ENCODE measurements at places on chromosomes 2 and 18.

- no peak for DNase-seq
These were observed 35.9 kb downstream of the MYO1B start for GRCh38 chr2:191280834-191281756.

GRCh38 chr18:3970929-3971328, 484.2 kb downstream of the DLGAP1 start:
- DNase-seq = no peak

GRCh38 chr2:161796192-161796591, 172.0 kb downstream of the SLC4A10 start:
- DNase-seq = no peak

- DNase-seq = no peak
These were observed 288.9 kb downstream of the SLC4A3 start for GRCh38 chr2:219916281-219916680.

GRCh38 chr2:85766229-85766628, 12.4 kb downstream of the ATOH8 start:
- no peak for DNase-seq

DNA sequence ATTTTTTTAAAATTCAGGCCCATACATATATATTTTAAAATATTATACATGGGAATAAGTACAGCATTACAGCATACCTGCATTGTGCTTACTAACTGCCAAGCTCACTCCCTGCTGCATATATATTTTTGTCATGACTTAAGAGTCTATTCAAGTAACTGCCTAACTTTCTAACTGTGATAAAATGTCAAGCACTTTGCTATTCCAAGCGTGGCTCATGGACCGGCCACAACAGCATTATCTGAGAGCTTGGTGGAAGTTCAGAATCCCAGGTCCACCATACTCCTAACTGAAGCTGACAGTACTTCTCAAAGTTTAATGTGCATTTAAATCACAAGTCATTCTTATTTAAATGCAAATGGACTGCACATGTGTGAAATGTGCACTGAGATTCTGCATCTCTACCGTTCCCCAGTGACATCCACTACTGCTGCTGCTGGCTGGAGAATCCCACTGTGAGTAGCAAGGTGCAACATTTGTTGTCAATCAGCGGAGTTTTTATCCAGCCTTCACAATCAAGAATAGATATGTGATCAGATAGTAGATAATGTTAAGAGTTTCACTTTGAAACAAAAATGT, 79.1 kb downstream of the DYM start:
- no peak for DNase-seq

DNA sequence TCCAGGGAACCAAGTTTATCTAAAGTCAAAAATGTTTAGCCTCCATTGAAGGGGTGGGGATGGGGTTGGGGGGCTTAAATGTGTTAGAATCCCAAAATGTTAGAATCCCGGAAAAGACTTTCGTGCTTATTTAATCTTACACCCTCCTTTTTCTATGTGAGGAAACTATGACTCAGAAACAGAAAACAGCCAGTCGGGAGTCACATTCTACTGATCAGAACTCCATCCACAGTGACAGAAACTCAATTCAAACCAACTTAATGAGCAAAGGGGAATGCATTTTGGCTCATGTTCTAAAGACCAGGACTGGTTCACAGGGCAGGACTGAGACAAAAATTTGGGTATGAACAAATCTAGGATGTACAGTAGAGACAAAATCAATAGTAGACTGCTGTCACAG, 31.9 kb upstream of the AFTPH start:
- no peak for DNase-seq

DNA sequence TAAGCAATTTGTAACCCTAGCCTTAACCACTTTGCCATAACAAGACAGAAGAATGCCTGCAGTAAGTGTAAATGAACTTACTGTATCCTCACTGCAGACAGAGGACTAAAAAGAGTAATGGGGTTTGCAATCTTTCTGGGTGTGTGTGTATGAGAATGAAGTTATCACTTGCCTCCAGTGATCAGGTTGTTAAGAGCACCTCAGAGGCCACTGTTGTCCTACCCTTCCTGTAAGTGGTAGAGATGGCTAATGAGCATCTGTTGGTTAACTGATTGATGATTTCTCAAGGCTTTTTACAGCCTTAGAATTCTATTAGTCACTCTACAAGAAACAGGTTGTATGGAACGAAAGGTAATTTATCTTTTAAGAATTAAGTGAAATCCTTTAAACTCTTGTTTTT, 27.6 kb upstream of the GTF2A1L start:
- no peak for DNase-seq

- no peak for DNase-seq
These were observed 142.2 kb downstream of the SATB2 start for GRCh38 chr2:199315299-199316179.

DNA sequence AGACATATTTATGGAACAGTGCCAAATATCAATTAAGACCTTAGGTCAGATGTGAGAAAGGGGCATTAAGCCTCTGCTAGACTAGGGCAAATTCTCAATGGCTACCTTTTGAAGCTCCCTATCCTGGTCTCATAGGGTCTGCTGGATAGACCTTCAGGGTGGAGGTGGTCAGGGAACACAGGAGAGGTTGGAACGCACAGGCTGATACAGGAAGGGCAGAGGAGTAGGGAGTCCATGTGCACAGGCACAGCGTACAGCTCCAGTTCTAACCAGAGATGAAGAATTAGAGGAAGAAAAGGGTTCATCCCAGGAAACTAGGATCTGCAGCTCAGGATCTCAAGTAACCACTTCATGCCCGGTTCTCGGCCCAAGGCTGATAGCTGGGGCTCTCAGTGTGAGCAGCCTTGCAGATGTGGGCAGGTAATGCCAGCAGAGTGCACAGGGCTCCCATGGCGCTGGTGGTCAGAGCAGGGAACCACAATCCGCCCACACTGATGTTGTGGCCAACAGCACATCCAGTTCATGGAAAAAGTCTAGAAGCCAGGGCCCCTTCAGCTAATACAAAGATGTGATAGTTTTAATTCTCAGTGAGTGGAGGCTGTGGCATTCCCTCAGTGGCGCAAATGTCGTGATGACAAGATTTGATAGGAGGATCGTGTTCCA, 3.4 kb upstream of the EVA1A start:
- DNase-seq = no peak

DNA sequence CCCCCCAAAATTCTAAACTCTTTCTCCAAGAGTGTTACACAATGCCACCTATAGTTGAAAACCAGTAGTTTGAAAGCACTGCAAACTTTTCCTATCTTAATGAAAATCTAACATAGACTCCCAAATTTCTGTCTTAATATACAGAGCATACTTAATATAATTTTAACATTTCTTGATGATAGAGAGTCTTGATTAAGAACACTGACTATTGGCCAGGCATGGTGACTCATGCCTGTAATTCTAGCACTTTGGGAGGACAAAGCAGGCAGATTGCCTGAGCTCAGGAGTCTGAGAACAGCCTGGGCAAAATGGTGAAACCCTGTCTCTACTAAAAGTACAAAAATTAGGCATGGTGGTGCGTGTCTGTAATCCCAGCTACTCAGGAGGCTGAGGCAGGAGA, 34.2 kb downstream of the ASXL2 start:
- DNase-seq = no peak

GRCh38 chr2:239093952-239094351, 246.1 kb downstream of the TWIST2 start:
- no peak for DNase-seq

- DNase-seq = no peak
These were observed 16.6 kb downstream of the KLHL29 start for GRCh38 chr2:23401427-23402204.

GRCh38 chr18:8794156-8794933, 89.0 kb downstream of the MTCL1 start:
- no peak for DNase-seq

GRCh38 chr2:192011196-192011595, 164.3 kb upstream of the CAVIN2 start:
- no peak for DNase-seq

DNA sequence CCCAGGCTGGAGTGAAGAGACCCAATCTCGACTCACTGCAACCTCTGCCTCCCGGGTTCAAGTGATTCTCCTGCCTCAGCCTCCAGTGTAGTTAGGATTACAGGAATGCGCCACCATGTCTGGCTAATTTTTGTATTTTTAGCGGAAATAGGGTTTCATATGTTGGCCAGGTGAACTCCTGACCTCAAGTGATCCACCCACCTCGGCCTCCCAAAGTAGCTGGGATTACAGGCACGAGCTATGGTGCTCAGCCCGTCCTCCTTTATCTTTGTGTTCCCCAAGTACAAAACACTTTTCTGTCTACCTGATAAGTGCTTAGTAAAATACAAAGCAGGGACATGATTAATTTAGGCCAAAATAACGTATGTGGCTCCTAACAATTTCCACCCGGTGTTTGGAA, 91.2 kb upstream of the STK17B start:
- DNase-seq = no peak

GRCh38 chr2:883803-884748, 66.6 kb upstream of the SNTG2 start:
- no peak for DNase-seq

DNA sequence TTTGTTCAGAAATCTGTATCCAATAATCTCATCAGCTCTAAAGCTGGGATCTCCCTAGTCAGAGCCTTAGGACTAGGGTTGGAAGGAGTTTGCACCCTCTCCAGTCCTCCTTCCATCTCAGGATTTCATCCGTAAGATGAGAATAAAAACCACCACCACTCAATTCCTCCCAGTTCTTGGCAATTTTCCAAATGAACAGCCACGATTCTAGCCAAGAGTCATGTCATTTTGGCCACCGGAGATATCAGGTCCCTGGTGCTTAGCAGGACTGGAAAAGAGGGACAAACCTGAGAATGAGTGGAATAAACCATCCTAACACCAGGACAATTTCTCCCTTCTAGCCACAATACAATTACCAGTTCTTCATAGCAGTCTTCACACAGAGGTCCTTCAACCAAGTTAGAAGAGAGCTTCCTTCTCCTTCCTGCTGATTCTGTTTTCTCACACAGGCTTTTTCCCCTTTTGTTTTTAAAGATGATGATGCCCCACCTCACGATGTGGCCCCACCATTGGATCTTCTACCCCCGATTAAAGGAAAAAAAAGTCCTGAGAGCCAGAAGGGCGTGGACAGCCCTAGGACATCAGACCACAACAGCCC, 36.2 kb downstream of the KIAA2012 start:
- no peak for DNase-seq

DNA sequence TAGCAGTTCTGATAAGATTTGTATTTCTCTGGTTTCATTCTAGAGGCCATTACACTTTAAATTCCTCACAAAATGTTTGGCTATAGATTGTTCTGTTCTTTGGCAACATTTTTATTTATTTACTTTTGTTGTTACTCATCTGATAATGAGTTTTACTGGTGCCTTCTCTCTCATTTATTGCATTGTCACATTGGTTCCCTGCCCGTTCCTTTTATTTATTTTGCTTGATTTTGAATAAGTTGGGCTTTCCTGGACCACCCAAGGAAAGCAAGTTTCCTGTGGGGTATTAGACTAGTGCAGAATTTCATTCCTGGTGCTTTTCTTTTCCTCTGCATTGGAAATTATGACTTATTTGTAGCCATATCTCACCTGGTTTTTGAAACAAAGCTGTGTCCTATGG, 232.0 kb downstream of the SOCS6 start:
- DNase-seq = no peak

- DNase-seq = no peak
These were observed 56.2 kb upstream of the DYNC1I2 start for GRCh38 chr2:171630812-171631626.

DNA sequence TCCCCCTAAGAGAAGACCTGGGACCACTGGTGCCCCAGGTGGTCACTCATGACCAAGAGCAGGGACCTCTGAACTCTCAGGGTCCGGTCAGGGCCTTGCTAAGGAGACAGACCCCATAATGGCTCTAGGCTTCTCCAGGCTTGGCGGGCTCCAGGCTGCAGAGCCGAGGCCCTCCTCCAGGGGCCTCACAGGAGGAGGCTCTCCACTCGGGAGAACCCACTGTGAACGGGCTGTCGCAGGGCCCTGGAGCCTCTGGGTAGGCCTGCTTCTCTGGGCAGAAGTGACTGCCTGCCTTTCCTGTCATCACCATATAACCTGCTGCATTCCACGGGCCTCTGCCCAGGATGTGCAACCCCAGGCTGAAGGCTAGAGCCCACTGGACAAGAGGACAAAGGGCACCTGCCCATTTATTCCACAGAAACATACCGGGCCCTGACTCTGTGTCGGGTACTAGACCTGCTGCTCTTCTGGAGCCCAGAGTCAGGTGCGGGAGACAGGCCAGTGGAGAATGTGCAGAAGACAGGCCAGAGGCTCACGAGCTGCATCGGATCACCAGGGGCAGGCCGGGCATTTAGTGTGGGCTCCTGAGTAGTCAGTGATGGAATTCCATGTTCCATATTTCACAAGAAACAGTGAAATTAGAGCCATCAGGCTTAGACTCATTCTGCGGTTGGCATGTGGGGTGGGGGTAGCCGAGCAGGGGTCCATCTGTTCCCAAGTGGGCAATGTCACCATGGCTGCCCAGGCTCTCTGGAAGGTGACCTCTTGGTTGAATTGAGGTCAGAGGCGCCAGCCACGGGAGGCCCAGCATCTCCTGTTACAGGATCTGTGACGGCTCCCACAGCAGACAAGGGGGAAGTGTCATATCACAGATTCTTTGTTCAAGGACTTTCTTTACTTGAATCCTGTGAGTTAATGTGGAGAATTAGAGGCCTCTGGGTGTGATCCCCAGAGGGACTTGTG, 220.8 kb downstream of the SH3RF3 start:
- DNase-seq = no peak

DNA sequence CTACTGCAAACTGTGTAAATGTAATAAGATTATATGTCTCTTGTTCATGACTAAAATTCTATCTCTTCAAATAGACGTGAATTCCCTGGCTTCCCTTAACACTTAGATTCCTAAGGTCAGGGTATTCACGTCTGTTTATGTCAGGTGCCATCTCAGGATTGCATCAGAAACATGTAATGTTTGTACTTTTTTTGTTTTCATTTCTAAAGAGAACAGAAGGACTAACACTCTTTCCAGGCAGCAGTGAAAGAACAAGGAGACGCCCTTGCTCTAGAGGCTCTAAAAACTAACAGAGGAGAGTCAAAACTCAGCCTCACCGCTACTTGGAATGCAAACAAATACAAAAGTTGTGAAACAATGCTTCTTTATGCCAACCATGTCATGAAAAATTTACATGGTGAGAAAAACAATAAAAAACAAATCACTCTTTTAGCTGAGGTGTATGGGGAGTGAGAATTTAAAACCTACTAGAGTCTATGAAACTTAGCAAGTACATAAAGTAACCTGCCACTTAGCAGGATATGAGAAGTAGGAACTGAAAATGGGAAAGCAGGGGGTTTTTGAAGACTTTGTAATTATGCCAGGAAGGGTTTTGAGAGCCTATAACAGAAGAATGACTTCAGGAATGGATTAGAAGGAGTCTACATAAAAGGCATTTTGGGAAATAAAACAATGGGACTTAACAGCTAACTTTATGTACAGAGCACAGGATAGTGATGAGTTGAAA, 522.7 kb downstream of the THSD7B start:
- no peak for DNase-seq

DNA sequence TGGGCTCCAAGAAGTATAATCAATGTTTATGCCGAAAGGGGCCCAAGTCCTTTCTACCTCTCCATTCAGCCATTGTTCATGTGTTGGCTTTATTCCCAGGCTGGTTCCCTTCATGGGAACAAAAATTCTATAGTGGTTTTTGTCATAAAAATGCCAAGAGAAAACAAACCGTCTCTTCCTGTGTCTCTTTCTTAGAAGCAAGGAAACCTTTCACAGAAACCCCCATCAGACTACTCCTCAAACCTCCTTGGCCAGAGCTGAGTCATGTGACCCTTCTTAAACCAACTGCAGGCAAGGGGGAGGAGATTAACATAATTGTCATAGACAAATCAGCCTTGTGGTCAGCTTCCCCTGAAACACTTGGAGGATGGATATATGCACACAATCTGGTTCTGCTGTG, 75.1 kb upstream of the TANK start:
- DNase-seq = no peak

GRCh38 chr2:144334551-144334950, 185.4 kb downstream of the ZEB2 start:
- no peak for DNase-seq

All from NCI-H2227 treated with DMSO at 0.1 percent for 48 hours (cell line).